Tibial nerve (tissue), 4 donors: ENCODE measurements at places on chromosomes 6 and 20. TPM values are rescaled to one million over a fixed set of nuclear protein-coding genes. Genes with fewer than 3 reads are reported as not detected.

- no peak for DNase-seq
- no peak overlapping the region for H3K4me3 ChIP-seq
- no peaks in the 10 kb centered on the region for H3K36me3 ChIP-seq
Observed at GRCh38 chr6:71190809-71191208, 97.8 kb upstream of the OGFRL1 start.

- H3K4me1 ChIP-seq = peaks cover 13% of the 10 kb centered on the region
- DNase-seq = no peak
- no peaks in the 10 kb centered on the region for H3K27me3 ChIP-seq
- no peaks in the 10 kb centered on the region for H3K36me3 ChIP-seq
- H3K27ac ChIP-seq = no peak overlapping the region
- H3K4me3 ChIP-seq = no peak overlapping the region
Observed at GRCh38 chr6:45679163-45679562, 301.4 kb upstream of the SUPT3H start.

- H3K27me3 ChIP-seq = no peaks in the 10 kb centered on the region
- H3K36me3 ChIP-seq = peaks cover 10% of the 10 kb centered on the region
- no peak overlapping the region for H3K4me3 ChIP-seq
- no peak for DNase-seq
- H3K4me1 ChIP-seq = peaks cover 22% of the 10 kb centered on the region
- H3K27ac ChIP-seq = no peak overlapping the region
Observed at GRCh38 chr20:34085544-34086040, 26.5 kb downstream of the EIF2S2 start.

DNA sequence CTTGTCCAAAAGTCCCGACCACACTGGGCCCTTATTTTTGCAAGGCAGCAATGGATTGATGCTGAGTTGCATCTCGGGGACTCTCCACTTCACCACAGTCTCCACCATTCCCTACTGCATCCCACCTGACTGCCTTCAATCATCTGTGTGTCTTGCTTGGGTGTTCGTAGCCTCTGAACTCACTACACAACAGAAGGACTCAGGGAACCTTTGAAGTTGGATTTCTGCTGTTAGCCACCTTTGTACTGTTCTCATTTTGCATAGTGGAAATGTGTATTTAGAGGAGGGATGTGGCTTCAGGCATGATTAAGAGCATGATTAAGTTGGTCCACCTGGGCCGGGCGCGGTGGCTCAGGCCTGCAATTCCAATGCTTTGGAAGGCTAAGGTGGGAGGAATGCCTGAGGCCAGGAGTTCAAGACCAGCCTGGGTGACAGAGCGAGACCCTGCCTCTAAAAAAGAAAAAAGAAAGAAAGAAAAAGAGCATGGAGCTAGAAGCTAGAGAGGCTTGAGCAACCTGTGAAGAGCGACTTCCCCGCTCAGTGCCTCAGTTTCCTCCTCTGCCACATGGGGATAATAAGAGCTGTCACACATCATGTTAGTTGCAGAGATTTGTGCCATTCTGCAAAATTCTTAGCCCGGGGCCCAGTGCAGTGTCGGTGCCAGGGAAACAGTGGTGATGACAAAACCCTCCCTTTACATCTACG is 121.3 kb upstream of the PTPN1 start:
- H3K4me3 ChIP-seq = no peak overlapping the region
- no peaks in the 10 kb centered on the region for H3K36me3 ChIP-seq
- H3K4me1 ChIP-seq = no peaks in the 10 kb centered on the region
- no peaks in the 10 kb centered on the region for H3K27me3 ChIP-seq
- no peak for DNase-seq

- H3K27me3 ChIP-seq = no peaks in the 10 kb centered on the region
- DNase-seq = no peak
- no peaks in the 10 kb centered on the region for H3K4me1 ChIP-seq
Observed at GRCh38 chr20:51889466-51889865, 87.1 kb upstream of the SALL4 start.

SLC17A3 gene
- not detected for total RNA-seq

SAPCD1 gene
- 4.8 TPM for total RNA-seq
